ENCODE measurements at places on chromosomes 4 and X.

DNA sequence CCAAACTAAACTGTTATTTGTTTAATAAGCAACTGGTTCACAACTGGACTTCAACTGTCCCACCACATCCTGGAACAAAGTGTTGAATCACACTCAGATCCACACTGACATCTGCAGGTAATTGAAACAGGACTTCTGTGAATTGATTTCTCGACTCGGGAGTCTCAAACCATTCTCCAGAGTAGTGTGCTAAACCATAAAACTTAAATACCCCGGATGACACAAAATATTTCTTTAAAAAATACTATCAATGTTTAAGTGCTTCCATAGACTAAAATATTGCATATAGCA lies 95.4 kb upstream of the PLAC1 start:
- DNase-seq: no peak

GRCh38 chr4:67087897-67088296 lies 457.4 kb downstream of the CENPC start:
- DNase-seq: no peak

GRCh38 chr4:139718833-139719232 lies 53.2 kb downstream of the MGST2 start:
- no peak for DNase-seq

GRCh38 chr4:73376976-73377375 lies 27.1 kb upstream of the ALB start:
- no peak for DNase-seq

DNA sequence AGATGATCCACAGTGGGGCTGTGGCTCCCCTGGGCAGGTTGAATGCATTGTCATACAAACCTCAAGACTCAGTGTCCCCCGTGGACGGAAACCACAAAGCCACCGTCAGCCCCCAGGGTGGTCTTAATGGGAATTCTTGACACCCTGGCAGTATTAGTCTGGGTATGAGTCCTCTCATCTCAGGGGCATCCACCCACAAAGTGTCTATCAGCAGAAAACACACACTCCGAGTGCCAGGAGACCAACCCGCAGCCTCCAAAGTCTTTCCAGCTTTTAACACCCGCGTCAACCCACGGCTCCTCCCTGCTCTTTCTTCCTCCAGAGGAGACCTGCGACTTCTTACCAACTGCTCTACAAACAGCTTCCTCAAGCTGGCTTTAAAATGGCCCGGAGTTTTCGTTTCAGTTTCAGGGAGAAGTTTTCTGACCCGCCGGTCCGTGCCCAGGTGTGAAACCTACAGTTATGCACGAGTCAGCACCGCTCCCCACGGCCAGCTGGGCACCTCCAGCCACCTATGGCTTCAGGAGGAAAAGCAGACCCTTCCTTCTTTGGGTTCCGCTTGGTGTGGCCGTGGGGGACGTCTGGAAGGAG lies 14.4 kb upstream of the ASMTL start:
- DNase-seq: peak; percentile 63

- DNase-seq: no peak
These were observed 544.8 kb upstream of the DIPK2B start for GRCh38 chrX:45745479-45745878.

- DNase-seq: no peak
These were observed 234.7 kb upstream of the DIAPH2 start for GRCh38 chrX:96449896-96450295.

Data from central memory CD4-positive, alpha-beta T cell (primary cell).